B cell (primary cell): ENCODE measurements at places on chromosomes 7 and 10.

DNA sequence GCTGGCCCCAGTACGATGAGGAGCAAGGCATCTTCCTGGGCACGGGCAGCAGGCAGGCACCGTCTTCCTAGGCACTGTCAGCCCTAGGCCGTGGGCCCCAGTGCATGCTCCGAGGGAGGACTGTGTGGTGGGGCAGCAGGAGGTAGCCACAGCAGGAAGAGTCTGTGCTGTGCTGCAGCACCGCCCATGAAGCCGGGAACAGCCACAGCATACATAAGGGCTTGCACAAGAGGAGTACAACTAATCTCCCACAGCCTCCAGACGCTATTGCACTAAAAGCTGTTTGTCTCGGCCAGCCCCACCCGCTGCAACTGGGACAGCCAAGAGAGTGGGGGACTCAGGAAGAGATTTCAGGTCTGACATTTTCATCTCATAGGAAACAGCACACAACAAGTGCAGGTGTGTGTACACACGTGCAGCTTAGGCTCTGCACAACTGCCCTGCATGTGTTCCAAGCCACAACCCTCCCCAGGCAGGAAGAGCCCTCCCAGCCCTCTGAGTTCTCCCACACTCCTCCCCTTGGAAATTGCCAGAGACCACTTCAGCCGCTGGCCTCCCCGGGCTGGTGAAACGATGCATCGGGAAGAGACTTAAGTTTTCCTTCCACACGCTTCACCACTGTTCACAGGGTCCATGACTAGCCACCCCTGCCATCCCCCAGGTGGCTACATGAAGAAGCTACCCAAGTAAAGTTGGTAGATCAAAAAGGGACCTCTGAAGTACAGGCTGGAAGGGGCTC, 88.1 kb upstream of the DDC start:
- no peak for DNase-seq

GRCh38 chr10:50312464-50313437, 61.4 kb upstream of the ASAH2 start:
- no peak for DNase-seq

- no peak for DNase-seq
These were observed 5.8 kb upstream of the SCD start for GRCh38 chr10:100340948-100341847.

DNA sequence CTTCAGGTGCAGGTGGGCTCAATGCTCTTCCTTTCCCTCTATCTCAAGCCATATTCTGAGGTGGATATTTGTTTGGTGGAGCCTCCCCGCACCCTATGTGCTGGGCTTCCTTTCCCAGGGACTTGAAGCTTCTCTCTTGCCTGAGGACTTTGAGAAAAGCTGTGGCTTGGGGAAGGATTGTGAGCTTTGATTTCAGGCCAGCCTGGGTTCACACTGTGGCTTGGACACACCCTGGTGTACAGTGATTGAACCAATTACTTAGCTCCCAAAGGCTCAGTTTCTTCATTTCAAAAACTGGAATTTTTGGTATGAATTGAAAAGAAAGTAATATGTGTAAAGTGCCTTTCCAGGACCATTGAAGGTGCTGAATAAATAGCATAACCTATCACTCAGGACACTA, 224.5 kb upstream of the GLI3 start:
- no peak for DNase-seq

DNA sequence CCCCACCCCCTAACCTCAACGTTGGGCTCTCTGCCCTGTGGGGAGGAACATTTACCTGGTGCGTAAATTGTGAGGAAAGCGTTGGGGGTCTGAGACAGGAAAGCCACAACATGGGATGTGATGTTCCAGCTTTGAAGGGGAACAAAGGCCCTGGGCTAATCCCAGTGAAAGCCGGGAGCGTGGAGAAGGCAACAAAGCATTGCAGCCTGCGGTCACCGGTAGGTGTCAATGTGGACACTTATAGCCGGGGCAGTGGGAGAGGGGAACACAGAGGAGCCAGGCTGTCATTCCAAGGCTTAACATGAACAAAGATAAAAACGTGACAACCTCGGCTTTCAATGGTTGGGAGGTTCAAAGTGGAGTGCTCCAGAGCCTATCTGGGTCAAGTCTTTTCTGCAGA, 12.7 kb downstream of the PTF1A start:
- DNase-seq: no peak

- DNase-seq: no peak
These were observed 172.4 kb downstream of the PRPF18 start for GRCh38 chr10:13759168-13759567.

DNA sequence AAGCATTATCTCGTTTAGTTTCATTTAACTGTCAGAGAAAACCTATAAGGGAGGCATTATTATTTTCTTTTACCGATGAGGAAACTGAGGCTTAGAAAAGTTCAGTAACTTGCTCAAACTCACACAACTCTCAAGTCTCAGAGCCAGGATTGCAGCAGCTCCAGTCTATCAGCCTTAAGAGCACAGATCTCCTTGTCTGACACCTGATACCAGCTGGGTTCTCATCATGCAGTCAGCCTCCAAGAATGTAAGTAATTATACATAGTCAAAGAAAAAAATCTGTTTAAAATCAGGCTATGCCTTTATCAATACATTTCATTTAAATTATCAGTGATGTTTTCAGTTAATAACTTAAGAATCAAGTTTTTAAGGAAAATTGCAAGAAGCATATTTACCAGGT, 236.6 kb upstream of the TCF7L2 start:
- no peak for DNase-seq

- DNase-seq: no peak
These were observed 80.0 kb upstream of the DDC start for GRCh38 chr7:50645186-50645585.

DNA sequence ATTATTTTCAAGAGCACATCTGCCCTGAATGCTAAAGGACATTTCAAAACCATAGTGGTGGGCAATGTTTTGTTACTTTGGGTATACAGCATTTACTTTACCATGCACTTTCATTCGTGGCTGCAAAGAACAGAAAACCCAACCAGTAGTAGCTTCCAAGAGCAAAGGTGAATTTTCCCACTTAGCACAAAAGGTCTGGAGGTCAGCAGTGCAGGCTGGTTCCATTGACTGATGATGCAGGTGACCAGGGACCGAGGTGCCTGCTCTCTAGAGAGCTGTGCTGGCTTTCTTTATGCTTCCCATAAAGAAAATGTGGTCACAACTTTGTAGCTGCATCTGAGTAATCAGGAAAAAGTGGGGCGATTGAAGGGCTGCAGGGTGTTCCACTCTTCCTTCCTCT, 240.0 kb downstream of the BICC1 start:
- DNase-seq: no peak

DNA sequence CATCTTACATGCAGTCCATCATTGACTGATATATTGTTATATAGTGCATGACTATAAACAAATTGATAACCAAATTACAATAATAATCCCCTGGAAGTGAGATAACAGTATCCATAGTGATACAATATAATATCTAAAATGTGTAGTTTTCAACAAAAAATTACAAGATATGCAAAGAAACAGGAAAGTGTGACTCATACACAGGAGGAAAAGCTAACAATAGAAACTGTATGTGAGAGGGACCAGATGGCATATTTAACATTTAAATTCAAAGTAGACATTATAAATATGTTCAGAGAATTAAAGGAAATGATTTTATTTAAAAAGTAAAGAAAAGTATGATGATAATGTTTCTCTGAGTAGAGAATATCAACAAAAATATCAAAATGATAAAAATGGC, 8.0 kb downstream of the OR9A2 start:
- DNase-seq: no peak

- no peak for DNase-seq
These were observed 114.5 kb downstream of the CACNB2 start for GRCh38 chr10:18254692-18255091.

DNA sequence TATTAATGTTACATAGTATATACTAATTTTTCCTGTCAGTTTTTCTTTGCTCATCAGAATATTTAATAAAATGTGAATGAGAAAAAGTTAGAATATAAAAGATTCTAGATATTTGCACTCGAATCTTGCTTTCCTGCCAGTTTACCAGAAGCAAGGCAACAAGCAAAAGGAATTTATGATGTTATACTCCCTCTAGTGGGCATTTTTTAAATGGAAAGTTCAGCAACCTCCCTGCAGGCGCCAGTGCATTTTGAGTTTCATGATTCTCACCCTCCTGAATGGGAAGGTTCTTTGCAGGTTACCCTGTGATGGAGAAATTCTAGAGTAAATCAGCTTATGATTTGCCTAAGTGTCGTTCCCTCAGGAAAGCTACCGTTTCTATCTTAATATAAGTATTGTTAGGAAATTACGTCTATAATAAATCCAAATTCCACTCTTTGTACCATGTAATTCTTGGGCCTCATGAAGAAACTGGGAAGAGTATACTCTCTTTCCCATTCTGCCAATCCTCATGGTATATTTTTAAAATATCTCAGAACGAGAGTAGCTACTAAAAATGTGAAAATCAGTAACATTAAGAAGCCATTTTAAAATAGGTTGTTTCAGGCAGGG, 350.0 kb downstream of the CRPPA start:
- DNase-seq: peak; percentile 31
